Mesothelial cell of epicardium (in vitro differentiated cells): ENCODE measurements at places on chromosomes 5 and 9. TPM values are rescaled to one million over a fixed set of nuclear protein-coding genes. Genes with fewer than 3 reads are reported as not detected.

Gene PTGS1
- 8.0 to 9.2 TPM (median 8.2 TPM) in 3 replicates for total RNA-seq

- peak; percentile 78 for DNase-seq
Measured at GRCh38 chr5:80255811-80256712, at the start of gene SERINC5. SERINC5 (minus strand) TSS chr5:80256048; CDS start chr5:80255922, 126 bp downstream.

DNA sequence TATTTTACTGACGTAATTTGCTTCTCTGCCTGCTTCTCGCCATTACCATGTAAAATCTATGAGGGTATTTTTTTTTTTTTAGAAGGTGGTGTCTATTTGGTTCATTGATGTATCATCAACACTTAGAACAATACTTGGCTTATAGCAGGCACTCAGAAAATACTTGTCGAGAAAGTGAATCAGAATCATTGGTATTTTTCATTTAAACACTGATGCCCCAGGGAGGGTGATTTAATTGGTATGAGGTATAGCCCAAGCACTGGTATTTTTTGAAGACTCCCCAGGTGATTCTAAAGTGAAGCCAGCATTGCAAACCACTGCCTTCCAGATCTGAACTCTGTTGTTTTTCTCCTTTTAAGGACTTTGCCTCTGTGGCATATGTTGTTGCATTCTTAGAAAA lies 16.6 kb downstream of the PDZD2 start:
- no peak for DNase-seq

Gene FAM151B
- 1.5 to 2.3 TPM (median 1.9 TPM) in 3 replicates for total RNA-seq

DNA sequence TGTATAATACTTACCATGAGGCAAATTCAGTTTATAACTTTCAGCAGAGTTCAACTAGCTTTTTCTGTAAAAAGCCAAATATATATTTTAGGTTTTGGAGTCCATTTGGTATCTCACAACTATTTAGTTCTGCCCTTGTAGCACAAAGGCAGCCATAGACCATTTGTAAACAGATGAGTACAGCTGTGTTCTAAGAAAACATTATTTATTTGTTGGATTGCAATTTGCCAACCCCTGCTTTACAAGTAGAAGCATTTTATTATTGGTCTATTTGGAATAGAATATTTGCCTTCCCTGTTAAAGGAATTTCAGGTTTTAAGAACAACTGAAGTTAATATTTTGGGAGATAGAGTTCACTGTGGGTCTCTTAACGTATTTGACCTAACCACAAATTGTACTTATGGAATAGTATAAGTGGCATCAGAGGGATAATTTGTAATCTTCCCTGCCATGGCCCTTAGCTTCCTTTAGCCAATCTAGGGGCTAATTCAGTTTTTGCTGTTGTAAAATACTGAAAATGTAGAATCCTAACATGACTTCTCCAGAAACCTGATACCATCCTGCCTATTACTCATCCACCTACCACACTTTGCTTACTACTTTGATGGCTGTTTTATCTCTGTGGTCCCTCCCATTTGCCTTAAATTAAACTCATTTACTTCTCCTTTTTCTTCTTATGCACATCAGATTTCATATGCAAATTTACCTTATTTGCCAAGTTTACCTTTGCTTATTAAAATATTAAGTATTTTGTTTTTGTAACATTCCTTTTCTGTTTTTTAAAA lies 109.2 kb downstream of the DMXL1 start:
- no peak for DNase-seq

Gene GBGT1
- 29.1 to 32.8 TPM (median 31.8 TPM) in 3 replicates for total RNA-seq

DNA sequence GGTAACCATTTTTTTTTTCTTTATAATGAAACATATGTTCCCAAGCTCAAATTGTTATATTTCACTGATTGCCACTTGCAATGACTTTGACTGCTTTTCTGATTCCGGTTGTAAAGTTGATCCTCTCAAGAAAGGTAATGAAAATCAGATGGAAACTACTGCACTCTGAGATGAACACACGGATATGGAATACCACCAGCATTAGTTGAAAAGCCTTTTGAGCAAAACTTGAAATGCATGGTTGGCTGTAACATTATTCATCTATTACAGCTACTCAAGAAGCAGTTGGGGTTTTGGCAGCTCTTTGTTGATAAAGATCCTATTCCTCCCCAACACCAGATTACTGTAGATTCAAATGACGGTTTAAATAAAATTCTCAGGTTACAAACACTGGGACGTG lies 591.6 kb upstream of the DMAC1 start:
- no peak for DNase-seq

Gene FGD3
- total RNA-seq: 36.3 to 41.9 TPM (median 39.5 TPM) in 3 replicates

Gene IL9
- not detected in 3 replicates for total RNA-seq

Gene TMC1
- total RNA-seq: 0.22 to 0.29 TPM in 2 of 3 replicates, not detected in the other

- no peak for DNase-seq
Measured at GRCh38 chr5:123178683-123179082, 89.6 kb downstream of the PRDM6 start.

DNA sequence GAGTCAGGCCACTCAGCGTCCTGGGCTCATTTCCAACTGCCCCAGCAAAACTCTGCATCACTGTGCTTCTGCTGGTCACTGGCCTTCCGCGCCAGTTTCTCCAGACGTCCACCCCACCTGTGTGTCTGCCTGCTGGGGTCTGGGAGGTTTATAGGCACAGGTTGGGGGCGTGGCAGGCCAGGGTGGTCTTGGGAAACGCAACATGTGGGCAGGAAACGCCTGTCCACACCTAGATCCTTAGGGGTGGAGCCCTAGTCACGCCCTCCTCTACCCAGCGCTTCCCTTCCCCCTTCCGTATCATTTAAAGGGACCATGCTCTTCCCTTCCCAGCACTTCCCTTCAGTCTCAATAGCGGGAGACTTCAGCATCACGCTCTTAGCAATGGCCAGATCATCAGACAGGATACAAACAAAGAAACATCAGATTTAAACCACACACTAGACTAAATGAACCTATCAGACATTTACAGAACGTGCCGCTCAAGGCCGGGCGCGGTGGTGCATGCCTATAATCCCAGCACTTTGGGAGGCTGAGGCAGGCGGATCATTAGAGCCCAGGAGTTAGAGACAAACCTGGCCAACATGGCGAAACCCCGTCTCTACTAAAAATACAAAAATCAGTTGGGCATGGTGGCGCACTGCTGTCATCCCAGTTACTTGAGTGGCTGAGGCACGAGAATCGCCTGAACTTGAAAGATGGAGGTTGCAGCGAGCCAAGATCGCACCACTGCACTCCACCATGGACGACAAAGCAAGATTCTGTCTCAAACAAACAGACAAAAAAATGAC lies 11.8 kb upstream of the BTNL9 start:
- no peak for DNase-seq

Gene OBP2A
- not detected in 3 replicates for total RNA-seq

GRCh38 chr5:31383734-31384133 lies 148.2 kb downstream of the DROSHA start:
- DNase-seq: no peak

DNA sequence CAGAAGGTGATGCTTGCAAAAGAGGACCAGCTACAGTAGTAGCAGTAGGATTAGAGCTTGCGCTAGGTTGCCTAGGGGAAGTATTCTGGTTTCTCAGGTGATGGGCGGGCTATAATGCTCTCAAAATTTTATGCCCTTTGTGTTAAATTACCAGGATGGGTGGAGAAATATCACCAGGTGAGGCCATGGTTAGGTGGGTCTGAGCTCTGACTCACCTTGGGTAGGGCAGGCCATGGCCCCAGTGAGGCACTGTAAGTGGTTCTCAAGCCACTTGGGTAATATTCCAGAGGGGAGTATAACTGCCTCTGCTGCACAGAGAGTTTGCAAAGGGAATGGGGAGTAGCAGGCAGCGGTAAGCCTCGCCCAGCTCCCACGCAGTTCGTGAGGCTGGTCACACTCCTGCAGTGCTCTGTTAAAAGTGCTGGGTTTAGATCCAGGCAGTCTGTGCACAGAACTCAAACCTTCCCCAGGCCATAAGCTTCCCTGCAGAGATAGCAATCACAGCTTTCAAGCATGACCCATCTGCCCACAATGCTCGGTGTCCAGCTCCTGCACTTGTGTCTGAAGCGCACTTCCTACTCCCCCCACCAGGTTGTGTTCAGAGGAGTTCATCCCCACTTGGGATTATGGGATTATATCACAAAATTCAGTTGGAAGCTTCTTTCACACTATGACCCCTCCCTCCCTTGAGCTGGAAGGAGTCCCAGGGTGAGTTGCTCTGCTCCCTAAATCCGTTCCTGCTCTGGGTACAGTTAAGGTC lies 575.0 kb downstream of the CHSY3 start:
- DNase-seq: no peak

DNA sequence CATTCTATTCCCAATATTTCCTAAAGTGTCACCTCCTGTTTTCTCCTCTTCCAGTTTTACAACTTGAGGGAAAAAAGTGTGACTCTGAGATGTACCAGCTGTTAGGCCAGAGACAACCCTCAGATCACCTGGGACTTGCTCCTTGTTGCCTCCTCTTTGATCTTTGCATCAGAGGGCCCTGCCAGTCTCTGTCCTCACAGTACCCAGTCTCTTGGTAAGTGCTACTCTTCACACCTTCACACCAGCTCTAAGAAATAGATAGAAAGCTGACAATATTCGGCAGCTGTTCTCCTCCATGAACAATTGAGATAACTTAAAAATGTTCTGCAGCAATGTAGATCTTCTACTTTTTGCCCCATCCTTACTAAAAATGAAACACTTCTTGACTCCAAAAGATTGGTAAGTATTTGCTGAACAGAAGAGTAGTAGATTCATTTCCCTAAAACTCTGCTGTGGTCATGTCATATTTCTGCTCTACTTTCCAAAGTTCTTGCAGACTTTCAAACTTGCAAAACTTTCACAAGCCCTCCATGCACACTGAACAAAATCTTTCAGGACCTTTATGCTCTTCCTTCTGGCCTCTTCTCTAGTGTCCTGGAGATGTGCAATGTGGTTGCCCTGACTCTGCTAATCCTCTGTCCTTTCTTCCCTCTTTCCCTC lies 188.6 kb downstream of the SNX18 start:
- no peak for DNase-seq

GRCh38 chr9:129201289-129201688 lies 23.2 kb upstream of the IER5L start:
- no peak for DNase-seq

Gene MARCHF11
- not detected in 3 replicates for total RNA-seq

GRCh38 chr5:142568996-142569335 lies 116.9 kb downstream of the FGF1 start:
- no peak for DNase-seq

Gene SLC26A2
- total RNA-seq: 15.4 to 16.5 TPM (median 15.9 TPM) in 3 replicates

- no peak for DNase-seq
Measured at GRCh38 chr5:95060098-95060497, 224.8 kb downstream of the MCTP1 start.

- DNase-seq: no peak
Measured at GRCh38 chr5:44794371-44794770, 14.4 kb upstream of the MRPS30 start.

Gene GMCL2
- not detected in 3 replicates for total RNA-seq

Gene MCC
- total RNA-seq: 32.4 to 33.9 TPM (median 33.2 TPM) in 3 replicates
